ENCODE measurements at places on chromosomes 16 and 17. TPM values are rescaled to one million over a fixed set of nuclear protein-coding genes. Genes with fewer than 3 reads are reported as not detected.

KRT9 gene
- not detected for polyA plus RNA-seq

- DNase-seq: no peak
Measured at GRCh38 chr17:21125862-21126261, 902 bp upstream of the DHRS7B start.

DNA sequence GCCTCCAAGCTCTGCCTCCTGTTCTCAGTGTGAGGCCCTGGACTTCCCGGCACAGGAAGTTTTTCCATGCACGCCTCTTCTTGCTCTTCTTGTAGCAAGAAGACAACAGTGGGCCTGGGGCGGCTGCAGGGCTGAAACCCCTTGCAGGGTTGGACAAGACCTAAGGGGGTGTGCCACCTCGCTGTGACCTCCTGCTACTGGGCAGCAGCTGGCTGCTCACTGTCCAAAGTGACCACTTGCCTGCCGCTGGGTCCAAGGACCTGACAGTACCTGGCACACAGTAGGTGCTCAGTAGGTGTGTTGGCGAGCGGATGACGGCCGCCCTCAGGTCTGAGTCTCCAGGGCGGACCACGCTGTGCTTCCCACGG is 331.6 kb downstream of the C16orf95 start:
- no peak for DNase-seq

DNA sequence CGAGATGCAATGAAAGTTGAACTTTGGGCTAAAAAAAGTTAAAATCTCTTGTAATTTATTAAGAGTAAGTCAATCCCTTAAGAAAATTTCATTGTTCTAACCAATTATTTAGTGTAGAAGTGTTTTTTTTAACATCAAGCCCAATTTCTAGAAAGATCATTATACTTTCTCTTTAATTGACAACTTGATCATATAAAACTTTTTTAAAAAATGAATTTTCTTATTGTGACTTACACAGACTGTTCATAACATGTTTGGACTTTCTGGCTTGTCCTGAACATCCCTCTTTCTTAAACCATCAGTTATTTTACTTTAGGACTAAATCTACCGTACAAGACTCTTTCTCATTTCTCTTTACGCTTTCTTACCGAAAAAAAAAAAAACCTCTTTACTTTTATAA is 24.8 kb upstream of the MYO1D start:
- no peak for DNase-seq

SECTM1 gene
- polyA plus RNA-seq: 1.8 TPM

MARVELD3 gene
- 13.2 TPM for polyA plus RNA-seq

DNA sequence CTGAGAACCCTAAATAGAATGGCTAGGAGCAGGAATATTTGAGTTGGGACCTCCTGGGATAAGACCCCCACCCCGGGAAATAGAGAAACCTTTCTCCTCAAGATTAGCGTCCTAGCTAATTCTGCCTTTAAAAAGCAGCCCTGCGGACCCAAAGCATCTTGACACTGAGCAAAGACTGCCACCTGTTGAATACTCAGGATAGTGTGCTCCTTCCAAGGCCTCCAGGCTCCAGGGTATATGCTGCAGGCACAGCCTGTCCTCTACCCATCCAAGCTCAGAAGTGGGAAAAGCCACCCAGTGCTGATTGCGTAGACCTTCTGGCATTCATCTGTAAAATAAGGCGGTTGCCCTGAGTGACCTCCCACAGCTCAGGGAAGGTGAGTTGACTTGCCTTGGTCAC is 456.2 kb upstream of the DYNLRB2 start:
- peak; percentile 56 for DNase-seq

DNA sequence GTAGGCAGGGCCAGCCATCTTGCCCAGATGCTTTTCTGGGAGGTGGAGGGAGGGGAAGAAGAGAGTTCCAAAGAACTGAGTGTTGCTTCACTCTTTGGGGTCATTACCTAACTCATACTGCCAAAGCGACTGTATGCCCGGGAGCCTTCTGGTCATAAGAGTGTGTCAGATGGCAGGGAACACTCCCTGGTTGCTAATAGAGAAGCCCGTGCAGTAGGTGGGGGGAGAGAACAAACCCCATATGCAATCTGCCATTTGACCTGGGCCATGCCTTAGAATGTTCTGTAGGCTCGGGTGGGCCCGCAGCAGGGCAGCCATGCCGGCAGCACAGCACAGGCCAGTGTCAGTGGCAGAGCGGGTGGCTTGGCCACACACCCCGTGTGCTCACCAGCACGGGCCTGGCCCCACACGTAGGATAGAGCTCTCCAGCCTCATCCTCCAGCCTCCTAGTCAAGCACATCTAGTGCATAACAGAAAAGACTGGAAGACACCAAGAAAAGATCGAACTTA is 120.5 kb downstream of the SOCS1 start:
- no peak for DNase-seq

DNA sequence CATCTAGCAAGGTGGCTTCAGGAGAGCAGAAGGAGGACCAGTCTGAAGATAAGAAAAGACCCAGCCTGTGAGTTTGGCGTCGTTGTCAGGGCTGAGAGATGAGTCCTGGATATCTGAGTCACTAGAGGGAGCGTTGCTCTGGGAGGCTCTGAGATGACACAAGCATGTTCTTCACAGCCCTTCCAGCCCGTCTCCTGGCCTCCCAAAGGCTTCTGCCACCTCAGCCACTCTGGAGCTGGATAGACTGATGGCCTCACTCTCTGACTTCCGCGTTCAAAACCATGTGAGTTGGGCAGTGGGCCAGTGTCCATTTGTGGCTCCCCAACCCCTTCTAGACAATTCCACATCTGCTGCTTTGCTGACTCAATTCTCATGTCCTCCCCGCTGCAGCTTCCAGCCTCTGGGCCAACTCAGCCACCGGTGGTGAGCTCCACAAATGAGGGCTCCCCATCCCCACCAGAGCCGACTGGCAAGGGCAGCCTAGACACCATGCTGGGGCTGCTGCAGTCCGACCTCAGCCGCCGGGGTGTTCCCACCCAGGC is 2.3 kb downstream of the TGFB1I1 start:
- DNase-seq: no peak

GRCh38 chr17:37729905-37730304 is 15.0 kb downstream of the HNF1B start:
- no peak for DNase-seq

DNA sequence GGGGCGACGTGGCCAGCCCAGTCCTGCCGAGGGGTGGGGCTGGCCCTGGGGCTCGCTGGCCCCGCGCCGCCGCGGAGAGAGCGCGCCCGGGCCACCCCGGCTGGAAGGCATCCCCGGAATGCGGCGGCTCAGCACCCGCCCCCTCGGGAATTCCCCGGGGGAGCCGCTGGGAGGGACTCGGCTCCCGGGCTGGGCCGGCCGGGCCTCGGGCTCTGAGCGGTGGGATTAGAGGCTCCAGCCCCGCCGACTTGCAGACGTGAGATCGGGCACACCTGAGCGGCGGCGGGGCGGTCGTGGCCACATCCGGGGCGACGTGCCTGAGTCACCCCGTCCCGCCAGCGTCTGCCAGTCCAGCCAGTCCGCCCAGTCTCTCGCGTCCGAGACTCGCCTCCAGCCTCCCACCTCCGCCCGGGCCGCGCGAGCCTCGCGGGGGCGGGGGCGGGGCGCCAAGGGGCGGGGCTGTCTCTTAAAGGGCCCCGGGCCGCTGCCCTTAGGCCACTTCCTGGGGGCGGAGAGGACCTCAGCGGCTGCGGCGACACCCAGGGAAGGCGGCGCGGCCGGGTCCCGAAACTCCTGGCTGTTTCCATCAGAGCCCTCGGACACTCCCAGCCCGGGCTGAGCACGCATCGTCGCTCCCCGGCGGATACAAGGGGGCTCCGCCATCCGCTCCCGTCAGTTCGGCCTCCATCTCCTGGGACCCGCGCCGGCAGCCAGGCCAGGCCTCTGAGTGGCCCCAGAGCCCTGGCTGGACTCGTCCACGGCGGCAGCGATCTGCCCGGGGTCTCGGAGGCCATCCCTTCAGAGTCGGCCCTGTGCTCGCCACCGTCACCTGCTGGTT is at the start of gene KCTD11:
KCTD11 (plus strand) TSS at position 498 of the 838 bp plus-strand sequence.
- DNase-seq: peak; percentile 82

SBK1 gene
- polyA plus RNA-seq: 17.2 TPM

DNA sequence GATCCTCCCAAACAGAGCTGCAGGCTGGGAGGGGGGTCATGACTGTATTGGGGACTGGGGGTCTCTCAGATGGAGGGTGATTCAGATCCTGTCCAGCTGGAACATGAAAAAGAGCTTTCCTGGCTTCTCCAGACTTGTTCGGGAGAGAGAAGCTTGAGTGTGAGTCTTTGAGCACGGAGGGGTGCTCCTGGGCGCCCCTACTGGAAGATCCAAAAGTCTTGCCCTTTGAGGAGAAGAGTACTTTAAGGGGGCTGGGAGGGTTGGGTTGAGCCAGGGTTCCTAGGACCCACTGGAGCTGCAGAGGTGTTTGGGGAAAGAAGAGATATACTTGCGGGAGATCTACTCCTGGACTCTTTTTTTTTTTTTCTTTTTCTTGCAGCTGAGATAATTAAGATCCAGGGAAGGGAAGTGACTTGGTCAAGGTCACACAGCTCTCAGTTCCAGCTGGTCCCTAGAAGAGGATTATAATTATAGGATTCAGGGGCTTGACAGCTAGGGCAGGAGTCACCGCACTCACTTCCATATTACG is 8.4 kb downstream of the RARA start:
- DNase-seq: no peak

TP53TG3C gene
- polyA plus RNA-seq: not detected

COG4 gene
- 63.4 TPM for polyA plus RNA-seq

TAT gene
- 0.06 TPM for polyA plus RNA-seq

DNA sequence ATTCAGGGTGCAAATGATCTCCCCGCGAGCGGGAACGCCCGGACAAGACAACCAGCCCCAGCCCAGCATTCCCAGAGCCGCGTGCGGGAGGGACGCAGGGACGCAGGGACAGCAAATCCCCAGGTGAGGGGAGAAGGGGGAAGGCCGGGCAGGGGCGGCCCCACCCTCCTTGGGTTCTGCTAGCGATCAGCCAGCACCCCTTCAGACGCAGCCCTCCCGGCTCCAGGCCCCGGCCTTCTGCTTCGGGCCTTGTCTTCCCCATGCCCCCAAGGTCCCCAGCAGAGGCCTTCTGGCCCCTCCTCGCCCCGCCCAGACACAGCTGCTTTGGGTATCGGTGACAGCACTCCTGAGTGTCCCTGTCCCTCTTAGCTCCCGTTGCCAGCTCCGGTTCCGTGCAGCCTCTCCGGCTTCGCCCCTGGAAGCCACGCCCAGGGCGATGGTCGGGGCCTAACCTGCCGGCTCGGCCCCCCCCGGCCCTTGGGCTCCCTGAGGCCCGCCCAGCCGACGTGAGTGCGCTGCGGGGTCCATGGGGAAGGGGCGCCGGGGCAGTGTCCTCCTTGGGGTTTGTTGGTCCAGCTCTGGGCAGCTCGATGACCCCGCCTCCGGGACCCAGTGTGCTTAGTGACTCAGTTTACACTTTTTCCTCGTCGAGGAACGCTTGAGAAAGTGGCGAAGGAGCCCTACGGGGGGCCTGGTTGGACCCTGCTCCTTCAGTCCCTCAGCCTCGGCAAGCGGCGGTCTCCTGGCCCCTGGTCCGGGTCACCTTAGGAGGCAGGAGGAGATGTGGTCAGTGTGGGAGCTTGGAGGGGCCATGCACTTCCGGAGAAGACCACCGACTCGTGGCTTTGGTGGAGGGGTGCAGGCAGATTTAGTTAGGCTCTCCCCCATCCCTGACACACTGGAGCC is 50.5 kb upstream of the AMZ2 start:
- no peak for DNase-seq

SOST gene
- 45.9 TPM for polyA plus RNA-seq
